GM10248 (cell line): ENCODE measurements at places on chromosomes 3 and 15.

GRCh38 chr3:101902041-101902440 is 52.7 kb downstream of the NFKBIZ start:
- DNase-seq = no peak

DNA sequence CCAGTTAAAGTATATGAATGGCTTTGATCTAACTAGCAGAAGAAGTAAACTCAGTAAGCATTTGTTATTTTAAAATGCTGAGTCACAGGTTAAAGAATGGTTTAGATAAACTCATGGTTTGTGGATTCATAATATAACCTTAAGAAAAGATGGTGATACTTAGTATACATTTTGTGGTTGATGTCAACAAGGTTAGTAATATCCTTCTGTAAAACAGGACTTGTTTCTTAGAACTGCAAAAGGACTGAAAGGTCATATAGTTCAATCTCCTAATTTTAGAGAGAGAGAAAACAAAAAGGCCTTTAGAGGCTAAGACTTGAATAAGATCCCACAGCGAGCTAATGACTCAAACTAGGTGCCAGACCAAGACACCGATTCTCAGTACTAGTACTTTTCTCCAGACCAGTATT is 50.0 kb downstream of the STRIT1 start:
- DNase-seq = no peak

DNA sequence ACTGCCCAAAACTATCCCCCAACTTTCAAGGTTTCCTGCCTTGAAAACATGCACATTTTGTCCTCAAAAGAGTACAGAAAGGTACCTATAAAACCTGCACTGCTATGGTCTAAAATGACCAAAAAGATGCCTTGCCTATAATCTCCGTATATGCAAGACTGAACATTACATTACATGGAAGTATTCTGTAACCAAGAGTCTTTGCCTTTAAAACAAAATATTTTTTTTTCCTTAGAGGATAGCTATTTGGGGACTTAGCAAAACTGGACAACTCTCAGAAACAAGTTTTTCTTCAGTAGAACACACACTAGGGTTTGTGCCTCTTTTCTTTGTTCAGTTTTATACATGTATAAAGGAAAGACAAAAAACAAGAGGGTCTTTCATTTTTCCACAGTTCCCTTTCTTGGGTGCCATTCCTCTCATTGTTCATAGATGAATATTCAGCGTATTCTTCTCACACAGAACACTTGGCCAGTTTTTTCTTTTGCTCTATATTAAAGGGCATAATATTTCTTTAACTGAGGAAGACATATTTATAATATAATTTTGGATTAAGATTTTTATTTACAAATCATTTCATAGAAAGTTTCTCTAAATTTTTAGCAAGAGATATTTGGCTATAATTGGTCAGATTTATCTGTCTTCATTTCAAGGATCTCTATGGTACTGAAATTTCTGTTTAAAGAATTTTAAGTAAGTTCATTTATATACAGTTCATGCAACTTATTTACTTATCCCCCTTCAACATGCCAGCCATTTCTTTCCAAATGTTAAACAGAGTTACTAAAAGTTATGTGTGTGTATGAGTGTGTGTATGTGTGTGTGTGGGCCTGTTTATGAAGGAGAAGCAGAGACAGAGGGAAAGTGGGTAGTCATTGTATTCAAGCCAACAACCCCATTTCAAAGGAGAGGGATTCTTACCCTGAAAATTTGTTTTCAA is 142.6 kb downstream of the ZBTB20 start:
- no peak for DNase-seq

DNA sequence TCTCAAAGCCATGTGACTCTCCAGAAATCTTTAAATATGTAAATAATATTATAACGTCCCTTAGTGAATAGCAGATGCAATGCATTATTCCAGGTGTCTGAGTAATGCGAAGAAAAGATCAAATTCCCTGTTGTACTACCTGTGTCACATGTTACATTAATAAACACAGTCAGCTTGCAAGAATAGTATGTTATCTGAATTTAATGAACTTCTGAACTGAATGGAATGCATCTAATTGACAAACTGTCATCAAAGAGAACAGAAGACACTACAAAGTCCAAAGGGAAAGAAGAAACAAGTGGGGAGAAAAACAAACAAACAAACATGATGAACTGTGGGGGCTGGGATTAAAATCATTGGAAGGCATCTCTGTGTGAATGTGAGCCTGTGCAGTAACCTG is 508.8 kb downstream of the LPP start:
- no peak for DNase-seq

DNA sequence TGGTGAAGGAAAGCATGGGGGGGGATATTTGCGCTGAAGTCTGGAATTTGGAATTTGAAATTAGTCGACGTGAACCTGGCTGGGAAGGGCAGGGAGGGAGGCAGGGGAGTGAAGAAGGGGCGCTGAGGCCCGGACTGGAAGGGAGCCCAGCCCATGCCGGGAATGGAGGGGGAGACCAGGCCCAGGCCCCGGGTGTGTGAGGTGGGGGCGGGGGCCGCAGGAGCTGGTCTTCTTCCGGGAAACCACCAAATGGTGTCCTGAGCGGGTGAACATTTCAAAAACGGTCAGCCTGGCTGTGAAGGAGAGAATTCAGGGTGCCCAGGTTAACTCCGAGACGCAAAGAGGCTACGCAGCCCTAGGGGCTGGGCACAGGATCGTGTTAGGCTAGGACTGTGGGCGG is 497 bp upstream of the PRR20G start:
- DNase-seq = no peak

DNA sequence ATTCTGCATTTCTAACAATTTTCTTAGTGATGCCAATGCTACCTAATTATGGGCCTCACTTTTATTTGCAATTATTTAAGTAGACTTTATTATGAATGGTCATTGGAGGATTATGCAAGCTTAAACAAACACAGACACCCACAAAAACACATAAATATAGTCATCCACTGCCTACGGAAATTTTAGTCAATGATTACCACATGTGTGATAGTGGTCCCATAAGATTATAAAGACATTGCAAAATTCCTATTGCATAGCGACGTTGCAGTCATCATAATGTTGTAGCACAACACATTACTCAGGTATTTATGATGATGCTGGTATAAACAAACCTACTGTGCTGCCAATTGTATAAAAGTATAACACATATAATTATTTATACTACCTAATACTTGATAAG is 247.8 kb upstream of the ALCAM start:
- no peak for DNase-seq

DNA sequence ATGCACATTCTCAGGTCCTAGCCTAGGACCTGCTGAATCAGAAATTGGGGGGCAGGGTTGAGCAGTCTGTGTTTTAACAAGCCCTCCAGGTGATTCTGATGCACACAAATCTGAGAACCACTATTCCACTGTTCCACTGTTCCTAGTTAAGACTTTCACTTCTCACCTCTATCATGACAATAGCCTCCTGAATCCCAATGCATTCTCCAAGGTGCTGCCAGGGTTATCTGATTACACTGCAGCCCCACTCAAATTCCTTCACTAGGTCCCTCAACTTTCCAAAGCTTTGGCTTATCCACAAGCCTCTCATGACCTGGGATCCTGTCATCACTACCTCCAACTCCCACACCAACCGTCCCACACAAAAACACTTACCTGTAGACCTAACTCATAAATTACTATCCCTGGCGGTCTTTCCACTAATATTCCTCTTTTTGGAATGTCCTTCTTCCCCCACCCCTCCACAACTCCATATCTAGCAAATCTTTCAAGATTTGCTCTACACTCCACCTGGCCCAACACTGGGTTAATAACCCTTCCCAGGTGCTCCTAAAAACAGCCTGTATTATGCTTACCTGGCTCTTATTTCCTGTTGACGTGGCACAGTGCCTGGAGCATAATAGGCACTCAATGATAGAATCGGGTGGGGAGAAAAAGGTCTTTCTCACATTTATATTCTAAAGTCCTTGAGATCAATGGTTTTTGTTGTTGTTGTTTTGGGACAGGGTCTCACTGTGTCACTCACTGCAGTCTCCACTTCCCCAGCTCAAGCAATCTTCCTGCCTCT is 27.2 kb downstream of the TBL1XR1 start:
- DNase-seq = no peak

GRCh38 chr3:131402391-131403039 is 20.9 kb downstream of the NUDT16 start:
- DNase-seq = no peak

- no peak for DNase-seq
Observed at GRCh38 chr15:74268020-74268419, 31.9 kb downstream of the CCDC33 start.

DNA sequence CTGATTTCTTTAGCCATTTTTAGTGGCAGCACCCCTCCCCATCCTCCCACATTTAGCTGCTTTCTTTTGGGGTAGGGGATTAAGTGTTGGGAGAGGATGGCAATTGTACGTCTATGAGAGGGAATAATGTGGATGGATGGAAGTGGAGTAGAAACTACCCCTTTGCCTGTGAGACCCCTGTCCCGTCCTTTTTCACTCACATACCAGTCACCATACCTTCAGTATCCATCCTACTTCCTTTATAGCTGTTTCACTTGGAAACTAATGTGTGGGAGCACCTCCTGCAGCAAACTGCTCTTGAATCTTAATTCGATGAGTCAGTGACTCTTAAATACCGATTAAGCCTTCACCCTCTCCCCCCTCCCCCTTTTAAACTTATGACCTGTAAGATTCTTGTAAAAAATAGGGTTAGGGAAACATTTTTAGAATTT is 730 bp downstream of the SPRED1 start:
- no peak for DNase-seq

DNA sequence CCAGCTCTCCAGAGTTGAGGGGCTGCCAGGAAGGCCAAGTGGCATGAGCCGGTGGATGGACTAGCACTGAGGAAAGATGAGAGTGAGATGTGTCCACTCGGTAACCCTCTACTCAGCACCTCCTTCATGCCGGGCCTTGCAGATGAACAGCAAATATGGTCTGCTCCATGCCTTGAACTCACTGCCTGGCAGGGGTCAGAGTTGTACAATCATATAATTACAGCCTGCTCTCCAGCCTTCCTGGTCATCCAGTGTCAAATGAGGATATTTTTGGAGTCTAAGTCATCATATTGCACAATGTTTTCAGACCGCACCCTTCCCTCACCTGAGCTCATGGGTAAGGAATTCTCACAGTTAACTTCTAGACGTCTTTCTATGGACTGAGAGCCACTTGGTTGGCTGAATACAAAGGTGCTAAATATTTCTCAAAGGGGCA is 4.9 kb downstream of the MGLL start:
- DNase-seq = no peak

DNA sequence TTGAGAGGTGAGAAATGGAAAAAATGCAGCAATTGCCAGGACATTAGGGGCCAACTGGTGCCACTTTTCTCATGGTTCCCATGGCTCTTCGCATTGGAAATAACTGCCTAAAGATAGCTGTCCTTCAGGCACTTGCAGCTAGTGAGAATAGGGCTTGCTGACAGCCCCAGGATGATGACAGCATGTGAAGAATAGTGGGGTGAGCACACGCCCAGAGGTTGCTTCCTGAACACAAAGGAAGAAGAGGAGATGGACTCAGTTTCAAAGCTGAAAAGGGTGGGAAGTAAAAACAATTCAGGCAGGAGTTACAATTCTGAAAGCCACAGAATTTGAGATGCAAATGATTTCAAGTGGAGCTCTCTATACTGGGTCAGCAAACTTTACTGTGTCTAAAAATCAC is 45.6 kb downstream of the TNFAIP8L3 start:
- no peak for DNase-seq

DNA sequence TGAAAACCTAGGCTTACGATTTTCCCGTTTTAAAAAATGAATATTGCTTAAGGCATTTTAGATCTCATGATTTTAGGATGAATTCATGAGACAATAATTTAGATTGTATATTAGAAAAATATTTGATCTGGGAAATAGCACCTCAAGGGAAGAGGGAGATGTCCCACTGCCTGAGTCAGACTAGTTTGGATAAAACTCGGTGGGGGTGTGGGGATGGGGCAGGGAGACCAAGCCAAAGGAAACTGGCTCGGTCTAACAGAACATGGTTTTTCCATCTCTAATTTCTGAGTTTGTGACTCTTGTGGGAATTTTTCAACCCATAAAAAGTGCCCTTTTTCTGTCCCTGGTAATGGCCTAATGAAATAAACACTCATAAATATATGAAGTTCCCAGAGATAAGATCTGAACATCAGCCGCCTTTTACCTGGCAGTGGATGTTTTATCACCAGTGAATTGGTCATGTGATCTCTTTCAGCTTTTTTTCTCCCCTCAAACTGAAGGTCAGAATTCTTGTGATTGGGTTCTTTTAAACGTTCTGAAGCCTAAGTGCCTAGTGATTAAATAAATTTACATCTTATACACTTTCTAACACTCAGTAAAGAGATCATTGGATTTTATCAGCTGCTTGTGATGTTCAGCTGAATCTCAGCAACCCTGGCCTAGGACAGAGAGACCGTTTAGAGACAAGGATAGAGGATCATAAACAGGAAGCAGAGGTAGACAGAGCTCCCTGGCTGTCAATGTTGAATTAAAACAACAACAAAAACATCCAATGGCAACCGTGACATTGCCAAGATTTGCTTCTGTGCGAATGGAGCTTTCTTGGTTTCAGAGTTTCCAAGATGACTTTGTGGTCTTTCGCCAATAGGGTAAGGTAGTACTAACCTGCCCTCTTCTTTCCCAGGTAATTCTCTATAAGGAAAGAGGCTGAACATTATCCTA is 1038.2 kb downstream of the MCTP2 start:
- DNase-seq = no peak

DNA sequence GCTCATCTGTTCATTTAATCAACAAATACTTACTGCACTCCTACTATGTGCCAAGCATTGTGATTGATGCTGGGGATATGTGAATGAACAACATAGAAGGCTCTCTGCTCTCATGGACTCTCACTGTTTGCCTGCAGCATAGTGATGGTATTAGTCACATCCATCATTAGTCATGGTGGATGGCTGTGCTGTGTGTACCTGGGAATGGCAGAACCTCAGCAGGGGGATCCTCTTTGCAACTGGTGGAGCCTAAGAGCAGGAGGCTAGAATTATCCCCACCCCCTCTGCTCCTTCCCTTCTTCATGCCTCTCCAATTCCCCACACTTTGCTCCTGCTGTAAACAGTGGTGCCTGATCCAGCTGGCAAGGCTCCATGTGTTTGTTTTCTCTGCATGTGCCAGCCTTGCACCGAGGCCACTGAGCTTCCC is 20.5 kb downstream of the BOC start:
- no peak for DNase-seq

- no peak for DNase-seq
Observed at GRCh38 chr3:132198516-132198915, 118.7 kb upstream of the ACP3 start.

DNA sequence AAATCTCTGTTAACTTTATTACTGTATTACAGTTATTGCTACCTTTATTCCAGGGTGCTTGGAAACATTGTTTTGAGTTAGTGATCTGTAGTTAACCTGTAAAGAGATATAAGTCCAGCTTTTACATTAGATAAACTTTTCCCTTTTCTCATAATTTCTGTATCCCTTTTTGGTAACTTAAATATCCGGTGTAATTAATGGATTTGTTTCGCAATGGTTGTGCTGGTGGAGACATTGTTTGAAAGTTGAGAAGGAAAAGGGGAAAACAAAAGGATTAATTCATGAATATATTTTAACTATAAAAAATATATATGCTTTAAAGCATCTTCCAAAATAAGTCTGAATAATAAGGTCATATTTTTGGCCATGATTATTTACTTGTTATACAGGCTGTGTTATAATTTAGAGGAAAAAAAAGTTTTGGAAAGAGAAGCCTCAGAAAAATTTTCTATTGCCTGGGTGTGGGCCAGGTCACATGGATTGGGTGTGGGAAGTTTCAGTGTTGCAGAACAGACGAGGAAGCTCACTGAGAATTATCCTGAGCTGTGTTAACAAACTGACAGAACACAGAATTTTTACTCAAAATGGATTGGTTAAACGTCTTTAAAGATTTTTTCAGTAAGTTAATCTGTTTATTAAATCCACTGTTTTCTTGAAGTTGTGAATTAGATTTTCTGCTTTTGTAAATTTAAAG is 27.7 kb upstream of the IL20RB start:
- DNase-seq = no peak
